CD4-positive, alpha-beta T cell treated with Interleukin-15 for 4 hours (primary cell): ENCODE measurements at places on chromosomes 11 and 22.

DNA sequence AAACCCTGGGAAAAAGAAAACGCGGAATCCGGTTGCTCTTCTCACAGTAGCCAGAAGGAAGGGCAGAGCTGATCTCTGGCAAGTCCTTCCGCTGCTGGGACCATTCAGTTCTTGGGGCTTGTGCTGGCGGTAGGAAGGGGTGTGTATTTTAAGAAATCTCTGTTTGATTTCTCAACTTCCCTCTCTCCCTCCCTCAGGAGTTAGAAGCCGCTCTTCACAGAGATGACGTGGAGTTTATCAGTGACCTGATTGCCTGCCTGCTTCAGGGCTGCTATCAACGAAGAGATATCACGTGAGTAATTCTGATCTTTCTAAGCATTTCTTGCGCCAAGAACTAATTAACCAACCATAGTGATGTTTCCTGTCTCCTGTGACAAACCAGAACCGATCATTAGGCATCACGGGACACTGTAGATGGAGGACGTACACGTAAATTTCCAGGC, 85.9 kb upstream of the SLC25A18 start:
- no peak for DNase-seq

- no peak for DNase-seq
Observed at GRCh38 chr11:2298131-2298794, 3.5 kb downstream of the C11orf21 start.

DNA sequence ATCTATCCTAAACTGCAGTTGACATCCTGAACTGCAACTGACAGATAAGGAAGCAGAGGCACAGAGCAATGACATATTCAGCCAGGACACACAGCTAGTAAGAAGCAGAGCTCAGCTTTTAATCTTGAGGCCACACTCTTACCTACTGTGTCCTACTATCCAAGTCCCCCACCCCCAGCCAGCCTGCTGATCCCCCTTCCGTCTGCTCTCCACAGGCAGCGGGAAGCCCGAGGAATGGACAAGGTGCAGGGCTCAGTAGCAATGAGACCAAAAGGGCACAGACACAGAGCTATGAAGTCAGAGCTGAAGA, 4.3 kb downstream of the POLR3H start:
- no peak for DNase-seq

- no peak for DNase-seq
Observed at GRCh38 chr22:35735542-35735941, 17.9 kb downstream of the APOL5 start.

GRCh38 chr11:122107566-122107965, 8.4 kb downstream of the BLID start:
- no peak for DNase-seq

GRCh38 chr11:78857688-78858087, 283.0 kb upstream of the NARS2 start:
- DNase-seq = no peak

DNA sequence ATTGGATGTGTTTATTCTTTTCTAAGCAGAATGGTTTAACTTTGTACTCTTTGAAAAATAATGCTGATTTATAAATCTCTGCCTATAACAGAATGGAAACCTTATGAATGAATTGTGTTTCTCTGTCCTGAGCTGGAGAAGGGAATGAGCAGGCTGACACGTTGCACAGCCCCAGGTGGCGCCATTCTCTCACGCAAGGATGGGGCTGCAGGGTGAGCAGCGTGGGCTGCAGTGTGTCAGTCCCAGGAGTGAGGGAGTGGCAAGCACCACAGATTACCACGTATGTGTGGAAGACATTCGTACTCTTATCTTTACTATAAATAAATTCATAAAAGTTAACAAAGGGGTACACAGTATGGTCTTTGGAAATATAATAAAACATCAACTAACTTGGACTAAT, 33.4 kb downstream of the FDX1 start:
- DNase-seq = peak; percentile 13

DNA sequence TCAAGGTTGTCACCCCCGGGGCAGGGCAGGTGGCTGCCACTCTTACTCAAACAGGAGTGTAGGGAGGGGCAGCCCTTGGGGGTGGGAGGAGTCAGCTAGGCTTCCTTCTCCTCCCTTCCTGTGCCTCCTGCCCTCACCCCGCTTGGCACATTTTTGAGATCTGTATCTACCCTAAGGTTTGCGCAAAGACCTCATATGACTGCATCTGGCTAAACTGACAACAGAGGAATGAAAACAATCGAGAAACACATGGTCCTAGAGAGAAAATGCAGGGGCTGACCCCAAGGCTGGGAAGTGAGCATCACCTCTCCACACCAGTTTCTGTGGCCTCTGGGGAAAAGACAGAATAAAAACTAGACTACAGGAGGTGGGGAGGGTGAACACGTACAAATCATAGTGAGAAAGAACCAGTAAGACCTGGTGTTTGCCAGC, 28.1 kb downstream of the IGSF9B start:
- DNase-seq = peak; percentile 60

- no peak for DNase-seq
Observed at GRCh38 chr11:13896981-13897353, 65.6 kb upstream of the SPON1 start.

DNA sequence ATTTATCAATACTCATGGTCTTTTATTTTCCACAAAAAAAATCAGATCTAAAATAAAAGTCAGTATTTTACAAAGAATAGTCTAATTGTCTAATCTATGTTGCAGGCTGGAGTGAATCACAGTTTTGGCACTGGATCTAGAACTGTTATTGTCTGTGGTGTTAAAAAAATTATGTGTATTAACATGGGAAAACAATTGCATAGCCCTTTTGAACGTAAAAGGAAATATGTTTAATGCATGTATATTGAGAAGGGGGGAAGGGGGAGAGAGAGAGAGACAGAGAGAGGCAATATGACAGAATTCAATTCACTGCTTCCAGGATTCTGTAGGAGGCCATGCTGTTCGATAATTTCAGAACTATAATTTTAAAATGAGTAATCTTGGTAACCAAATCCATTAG, 324.9 kb upstream of the CCDC90B start:
- no peak for DNase-seq

DNA sequence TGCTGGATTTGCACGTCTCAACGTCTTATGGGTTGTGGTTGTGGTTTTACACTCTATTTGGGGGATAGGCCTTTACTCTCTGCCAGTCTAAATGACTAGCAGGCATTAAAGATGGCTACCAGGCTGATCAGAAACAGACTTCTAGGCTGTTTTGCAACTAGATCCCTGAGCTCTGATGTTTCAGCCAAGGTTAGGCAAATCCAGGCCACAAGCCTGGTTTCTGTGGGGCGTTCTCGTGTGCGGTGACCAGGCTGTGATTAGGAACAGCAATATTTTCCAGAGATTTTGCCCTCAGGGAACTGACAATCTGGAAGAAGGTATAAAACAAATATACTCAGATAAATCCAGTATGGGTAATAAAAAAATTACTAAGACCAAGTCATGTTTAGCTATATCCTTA, 502.4 kb downstream of the INSC start:
- no peak for DNase-seq
